ENCODE measurements at places on chromosomes 12 and 14.

DNA sequence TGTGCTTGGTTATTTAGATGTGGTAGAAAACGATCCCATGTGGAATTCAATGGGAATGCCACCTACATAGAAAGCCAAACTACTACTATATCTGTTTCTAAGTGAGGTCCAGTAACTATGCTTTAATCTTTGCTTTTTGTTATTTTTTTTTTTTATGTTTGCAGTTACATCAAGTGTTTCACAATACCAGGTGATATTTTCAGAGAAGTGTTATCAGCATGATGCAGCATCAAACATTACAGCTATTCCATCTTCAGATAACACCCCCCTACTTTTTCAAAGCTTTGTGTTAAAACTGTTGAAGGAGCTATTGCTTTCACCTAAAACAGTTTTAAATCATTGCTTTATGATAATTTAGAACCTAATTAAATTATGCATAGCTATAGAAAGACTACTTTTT lies 163.8 kb upstream of the SLC16A7 start:
- DNase-seq, result no peak

GRCh38 chr14:98957211-98958047 lies 314.6 kb downstream of the BCL11B start:
- DNase-seq, result no peak

GRCh38 chr14:91376547-91377477 lies 40.8 kb downstream of the CCDC88C start:
- no peak for DNase-seq

DNA sequence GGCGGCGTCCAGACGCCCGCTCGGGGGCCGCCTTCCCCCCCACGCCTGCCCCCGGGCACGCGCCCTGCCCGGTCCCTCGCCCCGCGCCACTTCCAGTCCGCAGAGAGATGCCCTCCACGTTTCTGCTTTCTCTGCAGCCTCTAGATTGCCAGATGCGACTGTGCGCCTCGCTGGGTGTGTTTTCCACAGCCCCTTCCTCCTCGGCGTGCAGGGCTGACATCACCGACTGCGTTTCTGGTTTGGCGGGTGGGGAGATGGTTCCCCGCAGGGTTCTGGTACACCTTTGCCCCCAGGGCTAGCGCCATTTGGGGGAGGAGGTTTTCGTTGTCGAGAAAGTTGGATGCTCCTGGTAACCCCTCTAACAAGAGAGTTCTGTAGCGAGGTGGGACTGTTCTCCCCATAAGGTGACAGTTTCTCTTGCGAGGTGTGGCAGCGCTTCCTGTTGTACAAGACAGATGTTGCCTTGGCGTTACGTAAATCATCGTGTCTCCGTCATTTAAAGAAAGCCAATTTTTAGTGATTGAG lies 1.5 kb downstream of the CALM1 start:
- DNase-seq, result no peak

DNA sequence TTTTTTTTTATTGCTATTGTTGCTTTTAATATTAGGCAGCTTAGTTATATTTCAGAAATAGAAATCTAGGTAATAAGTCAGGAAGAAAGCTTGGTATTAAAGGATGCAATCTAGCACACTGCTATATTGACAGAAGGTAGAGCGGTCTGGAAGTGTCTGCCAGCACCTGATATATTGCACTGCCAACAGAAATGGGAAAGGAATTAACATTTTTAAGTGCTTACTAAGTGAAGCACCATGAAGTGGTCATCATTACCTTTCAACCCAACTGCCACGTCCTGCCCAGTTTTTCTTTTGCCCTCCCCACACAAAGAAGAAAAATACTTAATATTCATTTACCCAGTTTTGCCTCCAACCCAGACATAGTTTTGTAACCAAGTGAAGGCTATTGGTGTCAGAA lies 163.5 kb downstream of the KITLG start:
- DNase-seq, result peak; percentile 36

GRCh38 chr12:72493407-72493806 lies 221.2 kb downstream of the TRHDE start:
- peak; percentile 2 for DNase-seq

- no peak for DNase-seq
Measured at GRCh38 chr12:115386946-115387345, 703.0 kb upstream of the TBX3 start.

DNA sequence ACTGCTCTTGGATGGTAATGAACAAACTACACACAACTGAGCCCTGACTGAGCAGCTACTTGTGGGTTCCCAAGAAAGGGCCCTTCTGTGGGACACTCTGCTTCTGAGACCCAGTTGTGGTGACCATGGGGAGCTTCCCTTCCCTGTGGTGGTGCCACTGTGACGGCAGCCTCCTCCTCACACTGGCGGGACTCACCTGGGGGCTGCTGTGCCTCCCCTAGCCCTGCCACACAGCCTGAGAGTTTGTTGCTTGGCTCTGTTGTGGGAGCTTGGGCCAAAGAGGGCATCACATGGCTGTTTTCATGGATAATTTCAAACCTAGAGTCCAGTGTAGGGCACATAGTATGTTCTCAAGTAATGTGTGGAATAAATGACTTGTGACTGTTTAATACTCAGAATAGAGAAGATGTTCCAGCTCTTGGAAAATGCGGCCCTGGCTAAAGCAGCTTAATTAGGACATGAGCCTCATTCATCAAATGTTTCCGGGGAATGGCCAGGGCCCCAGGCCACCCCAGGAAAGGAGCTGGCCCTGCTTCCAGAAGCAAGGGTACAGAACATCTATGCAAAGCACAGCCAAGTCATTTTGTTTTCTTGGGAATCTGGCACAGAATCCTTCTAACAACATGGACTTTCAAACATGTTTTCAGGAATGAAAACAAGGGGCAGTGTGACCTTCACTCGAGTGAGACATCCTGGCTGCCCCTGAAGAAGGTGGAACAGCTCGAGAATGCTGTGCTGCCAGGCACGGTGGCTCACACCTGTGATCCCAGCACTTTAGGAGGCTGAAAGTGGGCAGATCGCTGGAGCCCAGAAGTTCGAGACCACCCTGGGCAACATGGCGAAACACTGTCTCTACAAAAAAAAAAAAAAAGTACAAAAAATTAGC lies 21.2 kb downstream of the ZFYVE21 start:
- DNase-seq, result no peak

DNA sequence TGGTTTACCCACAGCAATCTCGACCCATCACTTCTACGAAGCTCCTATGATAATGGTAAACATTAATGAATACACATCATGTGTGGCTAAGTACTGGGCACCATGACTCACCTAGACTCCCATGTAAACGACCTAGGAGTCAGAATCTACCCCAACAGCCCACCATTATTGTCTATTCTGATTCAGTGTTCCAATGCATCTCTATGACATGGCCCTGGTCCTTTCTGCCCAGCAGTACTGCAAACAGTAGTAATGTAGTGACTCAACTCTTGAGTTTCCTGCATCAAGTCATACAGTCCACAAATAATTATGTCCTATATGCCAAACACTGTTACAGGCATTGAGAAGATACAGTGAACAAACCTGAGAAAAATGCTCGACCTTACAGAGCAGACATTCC lies 14.6 kb downstream of the GTF2A1 start:
- DNase-seq, result no peak

GRCh38 chr12:54991161-54991990 lies 6.8 kb upstream of the TESPA1 start:
- DNase-seq, result no peak

DNA sequence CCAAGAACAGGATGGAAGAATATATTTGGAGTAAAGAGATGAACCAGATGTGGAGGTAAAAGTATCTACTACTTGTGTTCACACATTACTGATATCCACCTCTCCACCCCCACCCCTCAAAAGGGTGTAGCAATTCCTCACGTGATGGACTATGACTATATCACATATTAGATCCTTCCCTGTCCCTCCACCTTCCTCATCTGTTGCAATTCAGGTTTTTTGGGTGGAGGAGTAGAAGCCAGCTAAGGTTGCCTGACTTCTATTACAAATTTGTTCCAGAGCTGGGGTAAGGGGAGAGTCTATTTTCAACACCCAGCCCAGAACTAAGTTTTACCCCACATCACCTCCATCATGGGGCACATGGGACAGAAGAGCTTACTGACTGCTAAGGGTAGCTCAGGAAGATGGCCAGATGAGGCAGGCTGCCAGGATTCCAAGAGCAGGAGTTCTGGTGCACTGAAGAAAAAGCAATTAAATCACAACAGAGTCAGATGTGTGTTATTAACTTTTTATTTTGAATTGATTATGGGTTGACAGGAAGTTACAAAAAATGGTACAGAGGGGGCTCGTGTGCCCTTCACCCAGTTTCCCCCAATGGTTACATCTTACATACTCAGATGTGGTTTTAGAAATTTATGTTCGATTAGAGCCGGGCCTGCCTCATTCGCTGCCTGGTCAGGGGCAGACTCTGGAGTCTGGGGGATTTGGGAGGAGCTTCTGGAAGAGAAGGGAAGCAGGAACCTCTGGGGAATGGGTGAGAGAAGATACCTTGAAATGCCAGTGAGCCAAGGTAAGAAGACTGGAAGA lies 2.1 kb downstream of the RNASE13 start:
- no peak for DNase-seq

- DNase-seq, result peak; percentile 49
Measured at GRCh38 chr12:25328072-25328712, 77.5 kb upstream of the KRAS start.

- DNase-seq, result peak; percentile 4
Measured at GRCh38 chr12:96986883-96987523, 79.9 kb downstream of the NEDD1 start.

DNA sequence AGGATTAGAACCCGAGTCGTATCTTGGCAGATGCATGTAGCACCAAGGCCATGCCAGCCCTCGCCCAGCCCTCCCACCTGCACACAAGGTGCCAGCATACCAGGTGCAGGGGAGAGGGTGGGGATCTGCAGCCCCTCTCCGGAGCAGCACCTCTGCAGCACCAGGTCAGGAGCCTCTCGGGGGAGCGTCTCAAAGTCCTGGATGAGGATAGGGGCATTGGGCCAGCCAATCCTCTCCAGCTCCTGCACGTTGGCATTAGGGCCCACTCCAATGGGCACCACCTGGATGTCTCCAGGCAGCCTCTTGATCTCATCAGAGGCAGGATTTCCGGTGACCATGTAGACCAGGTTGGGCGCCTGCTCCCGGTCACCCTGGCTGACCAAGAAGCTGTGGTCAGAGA lies 73.2 kb upstream of the ANO2 start:
- no peak for DNase-seq
